ENCODE measurements at places on chromosomes 12 and 14.

GRCh38 chr12:54159589-54159988 is 29.2 kb downstream of the SMUG1 start:
- no peak for DNase-seq

DNA sequence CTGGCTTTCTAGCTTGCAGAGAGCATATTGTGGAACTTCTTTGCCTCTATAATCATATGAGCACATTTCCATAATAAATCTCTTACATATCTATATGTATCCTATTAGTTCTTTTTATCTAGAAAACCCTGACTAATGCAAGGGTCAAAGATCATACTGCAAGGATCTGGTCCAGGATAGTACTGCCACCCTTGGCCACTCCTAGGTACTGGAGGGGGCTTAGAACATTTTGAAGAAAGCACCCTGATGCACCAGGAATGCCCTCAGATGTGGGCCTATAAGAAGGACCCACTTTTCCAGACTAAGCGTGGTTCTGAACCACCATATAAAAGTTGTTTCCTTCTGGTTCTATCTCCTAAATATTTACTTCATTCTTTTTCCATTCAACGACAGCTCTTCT is 14.6 kb downstream of the ATXN7L3B start:
- DNase-seq: no peak

DNA sequence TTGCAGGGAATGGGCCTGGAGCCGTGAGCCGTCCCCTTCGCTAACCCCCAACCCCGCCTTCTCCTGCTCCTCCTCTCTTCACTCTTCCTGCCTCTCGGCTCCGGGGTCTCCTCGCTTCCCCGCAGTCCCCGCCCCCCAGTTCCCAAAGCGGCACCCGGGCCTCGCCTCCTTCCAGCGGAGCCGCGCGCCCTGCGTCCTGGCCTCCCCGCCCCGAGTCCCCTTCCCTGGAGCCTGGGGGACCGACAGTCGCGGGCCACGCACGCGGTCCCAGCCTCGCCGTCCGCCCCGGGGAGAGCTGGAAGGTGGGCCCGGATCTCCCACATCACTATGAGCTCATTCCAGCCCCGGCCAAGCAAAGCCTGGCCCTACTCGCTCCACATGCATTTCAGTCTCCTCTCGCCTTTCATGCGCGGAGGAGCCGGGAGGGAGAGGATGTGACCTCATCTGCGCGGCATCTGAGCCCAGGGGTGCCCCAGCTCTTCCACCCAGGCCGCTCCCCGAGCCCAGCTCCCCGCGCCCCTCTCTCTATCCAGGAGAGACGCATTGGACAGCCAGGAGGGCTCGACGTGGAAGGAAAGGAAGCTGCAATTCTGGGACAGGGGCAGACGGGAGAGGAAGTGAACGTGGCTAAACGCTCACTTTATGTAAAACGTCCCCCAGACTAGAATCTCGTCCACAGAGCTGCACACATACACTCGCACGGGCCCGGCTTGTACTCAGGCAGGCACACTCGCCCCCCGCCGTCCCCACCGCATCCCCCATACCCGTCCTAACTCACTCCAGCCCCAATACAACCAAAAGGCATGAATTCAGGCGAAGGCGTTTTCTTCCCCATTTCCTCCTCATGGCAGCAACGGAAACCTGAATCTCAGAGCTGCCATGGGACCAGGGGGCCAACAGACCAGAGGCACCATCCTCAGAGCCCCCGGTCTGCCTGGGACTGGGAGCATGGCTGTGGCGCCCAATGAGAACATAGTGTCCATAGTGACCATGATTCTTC is 108.7 kb upstream of the CCND2 start:
- DNase-seq: peak; percentile 25

GRCh38 chr14:95901054-95901453 is 24.4 kb downstream of the TUNAR start:
- DNase-seq: no peak

DNA sequence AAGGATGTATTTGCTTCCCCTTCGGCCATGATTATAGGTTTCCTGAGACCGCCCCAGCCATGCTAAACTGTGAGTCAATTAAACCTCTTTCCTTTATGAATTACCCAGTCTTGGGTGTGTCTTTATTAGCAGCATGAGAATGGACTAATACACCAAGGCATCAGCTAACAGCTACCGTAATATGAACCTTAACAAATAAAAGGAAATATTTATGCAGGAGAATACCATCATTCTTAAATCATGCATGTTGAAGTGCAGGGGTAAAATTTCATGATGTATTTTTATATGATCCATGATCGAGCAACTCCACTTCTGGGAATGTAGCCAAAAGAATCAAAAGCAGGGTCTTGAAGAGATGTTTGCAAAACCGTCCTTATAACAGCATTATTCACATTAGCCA is 379.0 kb downstream of the NPAS3 start:
- DNase-seq: no peak

DNA sequence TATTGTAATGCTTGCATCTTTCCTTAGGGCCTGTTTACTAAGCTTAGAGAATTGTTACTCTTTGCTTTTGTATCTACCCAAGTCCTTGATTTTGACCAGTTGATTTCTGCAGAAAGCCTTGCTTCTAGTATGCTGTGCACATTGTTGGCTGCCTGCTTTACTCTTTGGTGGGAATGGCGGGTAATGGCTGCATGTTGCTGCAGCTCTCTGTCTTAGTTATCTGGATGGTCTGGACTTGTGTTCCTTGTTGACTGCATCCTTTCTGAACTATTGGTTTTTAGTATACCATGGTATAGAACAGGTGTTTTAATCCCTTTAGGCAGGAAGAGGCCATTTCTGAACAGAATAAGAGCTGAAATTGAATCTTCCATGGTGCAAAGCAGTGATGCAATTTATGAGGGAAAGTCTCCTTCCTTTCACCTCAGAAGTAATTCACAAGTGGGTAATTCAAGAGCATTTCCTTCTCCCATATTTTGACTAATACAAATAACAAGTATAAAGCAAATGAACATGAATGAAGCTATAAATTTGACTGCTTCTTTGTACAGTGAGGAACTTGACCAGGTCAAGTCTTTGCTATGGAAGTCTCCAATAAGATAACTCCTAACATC is 466.4 kb downstream of the NPAS3 start:
- DNase-seq: no peak

DNA sequence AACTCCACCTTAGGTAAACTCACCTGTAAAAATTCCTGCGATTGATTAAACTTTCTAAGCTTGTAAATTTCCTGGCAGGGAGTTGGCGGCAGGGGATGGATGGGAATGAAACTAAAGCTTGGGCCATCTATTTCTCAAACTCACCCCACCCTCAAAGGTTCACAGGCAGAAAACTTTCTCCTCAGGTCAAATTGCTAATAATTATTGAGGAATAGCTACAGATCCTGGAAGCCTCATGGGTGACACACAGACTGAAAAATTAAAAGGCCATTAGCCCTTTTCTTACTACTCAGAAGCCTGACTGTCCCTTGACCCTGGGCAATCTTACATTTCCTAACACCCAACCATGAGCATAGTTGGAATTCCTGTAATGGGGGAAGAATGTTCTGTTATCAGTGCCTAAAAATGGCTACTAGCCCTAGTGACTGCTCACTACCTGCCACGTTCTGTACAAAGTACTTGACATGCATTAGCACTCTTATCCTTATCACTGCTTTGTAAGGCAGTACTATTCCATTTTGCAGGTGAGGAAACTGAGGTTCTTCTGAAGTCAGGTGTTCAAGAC is 12.4 kb upstream of the SYNDIG1L start:
- no peak for DNase-seq

DNA sequence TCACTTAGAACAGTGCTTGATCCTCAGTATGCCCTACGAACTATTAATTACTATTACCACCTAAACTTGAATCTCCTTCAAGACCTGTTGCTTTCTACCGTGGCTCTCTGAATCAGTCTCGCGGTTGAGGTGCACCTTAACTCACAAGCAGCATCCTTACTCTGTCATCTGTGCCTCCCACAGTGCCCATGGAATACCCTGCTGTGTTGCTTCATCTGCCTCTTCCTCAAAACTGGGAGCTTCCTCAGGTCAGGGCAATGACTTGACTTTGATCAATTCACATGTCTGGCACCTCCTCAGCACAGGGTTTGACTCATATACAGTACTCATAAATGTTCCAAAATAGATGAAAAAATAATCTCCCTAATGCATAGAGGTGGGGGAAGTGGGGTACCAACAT is 305.9 kb downstream of the NUAK1 start:
- peak; percentile 58 for DNase-seq

Data from inflammatory macrophage (primary cell).